ENCODE measurements at places on chromosomes 6 and 20. TPM values are rescaled to one million over a fixed set of nuclear protein-coding genes. Genes with fewer than 3 reads are reported as not detected.

The SAPCD1 gene
- total RNA-seq = 2.1 TPM

The STMND1 gene
- 0.92 TPM for total RNA-seq

The FOXO3 gene
- total RNA-seq = 40.1 TPM

The SLC17A9 gene
- 0.23 TPM for total RNA-seq

The RIMS1 gene
- 374 TPM for total RNA-seq

The RHAG gene
- total RNA-seq = 0.92 TPM

The ATP6V1G2 gene
- 69.4 TPM for total RNA-seq

The SLC44A4 gene
- total RNA-seq = not detected

The HEY2 gene
- total RNA-seq = 2.8 TPM

The CST5 gene
- not detected for total RNA-seq

The TMC2 gene
- 3.5 TPM for total RNA-seq

The TENT5A gene
- 13.1 TPM for total RNA-seq

The SLC17A2 gene
- total RNA-seq = not detected

The DDX43 gene
- 0.46 TPM for total RNA-seq

The GPSM3 gene
- 1.4 TPM for total RNA-seq

The HDGFL1 gene
- not detected for total RNA-seq

The PKHD1 gene
- under 0.01 TPM for total RNA-seq

The C6orf89 gene
- total RNA-seq = 38.3 TPM

The SNX3 gene
- 212 TPM for total RNA-seq

The C6orf58 gene
- total RNA-seq = 1.2 TPM

The IL17A gene
- total RNA-seq = not detected

The RAB44 gene
- total RNA-seq = not detected

The MAPK14 gene
- total RNA-seq = 39.4 TPM

The SLC35A1 gene
- 22.6 TPM for total RNA-seq

The FGD2 gene
- total RNA-seq = 3.2 TPM

The SLC25A27 gene
- 32.1 TPM for total RNA-seq

The SMLR1 gene
- not detected for total RNA-seq

The SIRPG gene
- total RNA-seq = not detected

The XKR7 gene
- total RNA-seq = 10.1 TPM

The CLDN20 gene
- total RNA-seq = not detected

The KCNQ5 gene
- total RNA-seq = 5.5 TPM

The PI16 gene
- 1.2 TPM for total RNA-seq

The NOTCH4 gene
- 8.8 TPM for total RNA-seq

The SIRPD gene
- total RNA-seq = not detected

The OR12D3 gene
- total RNA-seq = not detected

The CCHCR1 gene
- 13.4 TPM for total RNA-seq

The REM1 gene
- 0.23 TPM for total RNA-seq

The CEP43 gene
- 55.4 TPM for total RNA-seq

The SERPINB6 gene
- 27.5 TPM for total RNA-seq

The WFDC5 gene
- not detected for total RNA-seq

The PRSS35 gene
- total RNA-seq = 3.7 TPM

The ENPP5 gene
- 13.6 TPM for total RNA-seq

The ARFGEF3 gene
- total RNA-seq = 47.3 TPM

The HLA-DQA1 gene
- 0.92 TPM for total RNA-seq

The CCN2 gene
- 5.5 TPM for total RNA-seq

The UST gene
- total RNA-seq = 12.9 TPM

The RNF217 gene
- 25.1 TPM for total RNA-seq

The PRPH2 gene
- total RNA-seq = 11.5 TPM

The SCRT2 gene
- total RNA-seq = 0.92 TPM

The MUCL3 gene
- not detected for total RNA-seq

The MMP24 gene
- total RNA-seq = 80.5 TPM

The SYCP2L gene
- 6.9 TPM for total RNA-seq

The ADGB gene
- 2.5 TPM for total RNA-seq

The TRIM26 gene
- total RNA-seq = 21.7 TPM

The NOX3 gene
- total RNA-seq = not detected

All from diencephalon (tissue), 1 donor.